ENCODE measurements at places on chromosomes 6 and 20.

DNA sequence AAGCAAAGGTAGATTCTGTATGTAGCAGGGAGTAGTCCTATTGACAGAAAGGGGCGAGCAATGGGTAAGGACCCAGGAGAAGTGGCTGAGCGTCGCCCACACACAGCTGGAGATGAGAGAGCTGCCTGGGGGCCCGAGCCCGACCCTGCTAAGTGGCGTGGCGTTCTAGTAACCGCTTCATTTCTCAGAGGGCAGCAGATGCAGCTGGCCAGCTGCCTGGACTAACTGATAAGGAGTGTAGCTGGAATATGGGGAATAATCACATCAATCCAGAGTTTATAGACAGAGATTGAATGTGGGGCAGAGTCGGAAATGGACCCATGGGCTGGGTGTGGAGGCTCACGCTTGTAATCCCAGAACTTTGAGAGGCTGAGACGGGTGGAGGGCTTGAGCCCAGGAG is 64.4 kb downstream of the EZR start:
- no peak for DNase-seq

DNA sequence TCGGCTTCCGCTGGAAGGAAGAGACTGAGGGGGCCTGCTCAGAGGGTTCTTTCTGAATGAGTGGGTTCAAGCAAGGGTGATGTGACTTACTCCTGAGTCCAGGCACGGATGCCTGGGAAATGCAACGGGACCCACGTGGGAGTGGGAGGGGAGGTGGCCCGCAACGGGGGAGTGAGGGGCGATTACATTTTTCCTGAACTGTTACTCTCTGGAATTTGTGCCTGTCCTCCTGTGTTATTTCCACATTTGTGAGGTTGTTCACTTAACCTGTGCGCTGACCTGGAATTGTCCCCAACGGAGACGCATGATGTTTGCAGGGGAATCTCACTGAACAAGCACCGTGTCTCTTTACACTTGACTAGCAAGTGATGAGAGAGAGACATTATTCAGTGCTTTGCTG is 209.4 kb downstream of the CDH4 start:
- no peak for DNase-seq

GRCh38 chr20:2756056-2756611 is 44.3 kb downstream of the CPXM1 start:
- no peak for DNase-seq

- DNase-seq = no peak
Observed at GRCh38 chr20:33896509-33896908, 85.4 kb downstream of the CHMP4B start.

- no peak for DNase-seq
Observed at GRCh38 chr6:75855052-75855451, 106.0 kb downstream of the MYO6 start.

DNA sequence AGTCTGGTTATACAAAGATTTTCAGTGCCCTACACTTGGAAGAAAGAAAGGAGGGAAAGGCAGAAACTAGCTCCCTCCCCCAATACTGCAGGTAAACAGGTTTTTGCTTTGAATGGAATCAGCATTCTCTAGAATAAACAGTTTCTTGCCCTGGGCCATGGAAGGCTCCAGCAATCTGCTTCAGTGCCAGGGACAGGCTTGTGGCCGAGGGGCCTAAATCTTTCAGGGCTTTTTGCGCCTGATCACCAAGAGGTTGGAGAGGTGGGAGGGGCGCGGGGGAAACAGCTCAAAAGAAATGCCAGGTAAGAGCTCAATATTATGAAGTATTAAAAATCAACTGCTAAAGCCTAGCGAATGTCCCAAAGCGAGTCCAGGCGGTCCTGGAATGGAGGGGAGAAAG is 23.8 kb downstream of the TFAP2B start:
- no peak for DNase-seq

DNA sequence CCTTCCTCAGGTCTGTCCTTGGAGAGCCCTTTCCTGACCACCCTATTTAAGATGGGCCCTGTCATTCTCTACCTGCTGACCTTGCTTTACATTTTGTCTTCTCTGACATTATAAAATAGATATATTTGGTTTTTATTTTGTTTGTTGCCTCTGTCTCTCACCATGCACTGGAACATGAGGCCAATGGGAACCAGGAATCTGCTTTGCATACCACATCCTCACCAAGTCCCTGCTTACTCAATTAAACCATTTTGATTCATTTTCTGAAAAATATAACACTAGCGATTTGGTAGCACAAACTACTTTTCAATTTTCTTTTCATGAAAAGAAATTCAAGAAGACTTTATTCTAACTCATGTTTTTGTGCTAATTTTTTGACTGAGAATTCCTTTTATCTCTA is 32.8 kb upstream of the POPDC3 start:
- no peak for DNase-seq

DNA sequence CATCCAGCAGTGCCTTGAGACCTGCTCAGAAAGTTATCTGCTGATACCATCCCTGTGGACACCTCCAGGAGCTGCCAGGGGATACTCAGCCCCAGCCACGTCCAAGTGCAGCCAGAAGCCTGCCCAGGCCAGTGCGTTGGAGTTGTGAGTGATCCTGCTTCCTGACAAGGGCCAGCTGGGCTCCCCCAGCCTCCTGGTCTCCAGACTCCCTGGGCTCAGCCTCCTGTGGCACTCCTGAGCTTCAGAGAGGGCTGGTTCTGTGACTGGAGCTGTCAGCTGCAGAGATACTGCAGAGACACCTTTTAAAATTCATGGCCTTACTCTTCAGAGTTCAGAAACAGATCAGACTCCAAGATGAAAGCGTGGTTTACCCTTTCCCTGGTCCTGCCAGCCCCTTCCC is 515.9 kb downstream of the CD83 start:
- DNase-seq = no peak

GRCh38 chr6:11460837-11461661 is 76.5 kb upstream of the TMEM170B start:
- no peak for DNase-seq

DNA sequence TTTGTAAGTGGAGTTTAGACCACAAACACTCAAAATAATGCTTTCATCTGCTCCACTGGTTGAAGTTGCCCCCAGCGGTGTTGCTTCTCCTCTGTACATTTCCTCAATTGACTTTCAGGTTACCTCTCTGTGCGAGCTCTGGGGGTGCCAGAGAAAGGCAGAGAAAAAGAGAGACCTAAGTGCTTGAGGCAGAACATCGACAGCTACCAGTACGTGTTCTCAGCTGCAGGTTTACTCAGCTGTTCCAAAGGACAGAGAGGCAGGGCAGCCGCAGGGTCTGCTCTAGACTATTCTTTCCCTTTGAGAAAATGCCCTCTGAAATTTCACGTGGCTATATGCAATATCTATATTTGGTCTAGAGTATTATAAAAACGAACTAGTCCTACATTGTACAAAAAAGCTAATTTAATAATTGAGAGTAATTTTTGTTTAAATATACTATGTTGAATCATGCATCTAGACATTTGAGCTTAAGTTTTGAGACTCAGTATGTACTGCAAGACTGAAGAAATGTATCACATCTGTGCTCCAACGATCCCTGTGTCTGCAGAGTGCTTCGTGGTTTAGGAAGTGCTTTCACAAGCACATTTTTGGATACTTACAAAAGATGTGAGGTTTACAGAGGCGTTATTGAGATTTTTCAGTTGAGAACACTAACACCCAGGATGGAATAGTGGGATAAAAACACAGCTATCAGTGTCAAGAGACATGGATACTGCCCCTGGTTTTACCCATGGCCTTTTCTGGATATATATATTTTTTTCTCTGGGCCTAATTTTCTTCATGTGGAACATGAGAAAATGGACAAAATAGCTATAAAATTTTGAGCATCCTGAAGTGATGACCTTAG is 453.6 kb upstream of the FLRT3 start:
- no peak for DNase-seq

DNA sequence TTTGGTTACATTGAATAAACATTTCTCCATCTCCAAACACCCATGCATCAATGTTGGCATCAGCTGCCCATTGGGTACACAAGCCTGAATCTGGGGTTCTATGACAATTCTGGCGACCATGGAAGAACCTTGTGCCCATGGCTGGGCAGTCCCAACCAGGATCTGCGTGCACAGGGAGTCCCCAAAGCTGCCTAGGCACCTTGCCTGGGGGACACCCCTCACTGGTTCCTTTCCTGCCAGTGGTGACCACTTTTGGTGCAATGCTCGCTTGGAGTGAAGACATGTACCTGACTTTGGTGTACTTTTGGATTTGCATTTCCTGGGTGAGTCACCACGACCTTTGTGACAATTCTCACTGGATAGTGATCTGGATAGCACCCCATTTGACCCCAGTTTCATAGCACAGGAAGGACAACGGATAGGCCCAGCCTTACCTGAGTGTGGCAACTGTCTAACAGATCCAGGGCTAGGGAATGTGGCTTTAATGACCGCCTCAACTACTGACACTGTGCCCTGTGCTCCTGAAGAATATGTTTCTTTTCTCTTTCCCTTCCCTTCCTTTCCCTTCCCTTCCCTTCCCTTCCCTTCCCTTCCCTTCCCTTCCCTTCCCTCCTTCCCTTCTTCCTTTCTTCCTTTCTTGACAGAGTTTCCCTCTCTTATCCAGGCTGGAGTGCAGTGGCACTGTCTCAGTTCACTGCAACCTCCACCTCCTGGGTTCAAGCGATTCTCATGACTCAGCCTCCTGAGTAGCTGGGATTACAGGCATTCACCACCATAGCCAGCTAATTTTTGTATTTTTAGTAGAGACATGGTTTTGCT is 7.1 kb downstream of the SPINT3 start:
- no peak for DNase-seq

DNA sequence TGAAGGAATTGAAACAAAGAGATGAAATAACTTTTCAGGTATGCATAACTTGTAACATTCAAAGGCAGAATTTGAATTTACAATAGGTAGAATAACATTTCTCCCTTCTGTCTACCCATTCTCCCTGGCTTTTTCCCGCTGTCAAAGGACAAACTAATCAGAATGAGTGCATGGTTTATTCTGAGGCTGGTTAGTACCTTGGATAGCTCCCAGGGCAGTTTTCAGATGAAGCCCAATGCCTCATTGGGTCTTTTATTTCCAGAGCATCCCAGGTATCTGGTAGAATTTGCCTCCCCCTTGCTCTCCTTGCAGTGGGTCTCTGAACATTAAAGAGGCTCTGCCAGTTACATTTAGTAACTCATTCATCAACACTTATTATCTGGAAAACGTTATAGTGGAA is 665.5 kb downstream of the BCKDHB start:
- DNase-seq = no peak

DNA sequence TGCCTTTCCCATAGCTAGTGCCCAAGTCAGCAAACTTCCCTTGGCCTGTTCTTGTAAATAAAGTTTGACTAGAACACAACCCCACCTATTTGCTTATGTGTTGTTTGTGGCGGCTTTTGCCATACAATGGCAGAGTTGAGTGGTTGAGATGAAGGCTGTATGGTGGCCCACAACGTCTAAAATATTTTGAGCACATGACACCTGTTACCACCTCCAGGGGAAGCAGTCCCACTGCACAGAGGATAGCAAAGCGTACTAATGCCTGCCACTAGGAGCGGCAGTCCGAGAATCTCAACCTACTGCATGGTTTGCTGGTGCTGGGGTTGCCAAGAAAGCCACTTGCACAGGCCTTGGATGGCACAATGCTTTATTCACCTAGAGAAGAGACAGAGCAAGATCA is 58.6 kb downstream of the TGM2 start:
- no peak for DNase-seq

DNA sequence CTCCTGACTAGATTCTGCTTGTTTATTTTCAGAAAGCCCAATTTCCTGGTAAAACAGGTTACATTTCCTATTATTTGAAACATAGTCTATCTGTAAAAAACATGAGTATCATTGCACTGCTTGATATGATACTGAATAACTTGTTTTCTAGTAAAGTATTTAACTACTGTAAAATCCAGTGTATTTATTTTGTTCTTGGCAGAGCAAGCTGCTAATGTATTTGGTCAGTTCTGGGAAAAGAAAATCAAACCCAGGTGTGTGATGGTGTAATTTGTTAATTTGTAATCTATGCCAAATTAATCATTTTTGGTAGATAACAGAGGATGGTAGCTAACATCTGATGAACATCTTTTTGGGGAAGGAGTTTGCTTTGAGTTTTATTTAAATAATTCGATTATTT is 50.8 kb downstream of the FKBP5 start:
- DNase-seq = no peak

DNA sequence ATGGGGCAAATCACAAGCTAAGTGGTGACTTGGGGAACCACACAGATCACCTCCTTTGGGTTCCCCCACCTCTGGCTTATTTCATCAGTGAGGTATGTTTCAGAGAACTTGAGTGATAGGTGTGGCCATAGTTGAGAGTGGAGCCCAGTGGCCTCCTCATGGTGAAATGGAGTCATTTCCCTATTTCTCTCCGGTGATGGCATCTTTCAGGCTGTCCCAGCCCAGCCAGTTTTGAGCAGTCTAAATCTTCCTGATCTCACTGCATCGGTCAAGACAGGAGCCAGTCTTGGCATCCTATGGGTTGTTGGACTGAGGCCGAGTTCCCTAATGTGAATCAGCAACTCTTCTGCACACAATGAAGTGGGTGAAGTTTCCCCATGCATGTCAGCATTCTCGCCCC is 132.4 kb downstream of the EYA2 start:
- no peak for DNase-seq

GRCh38 chr6:152458648-152459644 is 178.2 kb downstream of the SYNE1 start:
- DNase-seq = no peak

- DNase-seq = peak; percentile 65
Observed at GRCh38 chr20:32902456-32903420, 44.0 kb downstream of the EFCAB8 start.

- no peak for DNase-seq
Observed at GRCh38 chr6:139230391-139230840, 61.4 kb downstream of the TXLNB start.

DNA sequence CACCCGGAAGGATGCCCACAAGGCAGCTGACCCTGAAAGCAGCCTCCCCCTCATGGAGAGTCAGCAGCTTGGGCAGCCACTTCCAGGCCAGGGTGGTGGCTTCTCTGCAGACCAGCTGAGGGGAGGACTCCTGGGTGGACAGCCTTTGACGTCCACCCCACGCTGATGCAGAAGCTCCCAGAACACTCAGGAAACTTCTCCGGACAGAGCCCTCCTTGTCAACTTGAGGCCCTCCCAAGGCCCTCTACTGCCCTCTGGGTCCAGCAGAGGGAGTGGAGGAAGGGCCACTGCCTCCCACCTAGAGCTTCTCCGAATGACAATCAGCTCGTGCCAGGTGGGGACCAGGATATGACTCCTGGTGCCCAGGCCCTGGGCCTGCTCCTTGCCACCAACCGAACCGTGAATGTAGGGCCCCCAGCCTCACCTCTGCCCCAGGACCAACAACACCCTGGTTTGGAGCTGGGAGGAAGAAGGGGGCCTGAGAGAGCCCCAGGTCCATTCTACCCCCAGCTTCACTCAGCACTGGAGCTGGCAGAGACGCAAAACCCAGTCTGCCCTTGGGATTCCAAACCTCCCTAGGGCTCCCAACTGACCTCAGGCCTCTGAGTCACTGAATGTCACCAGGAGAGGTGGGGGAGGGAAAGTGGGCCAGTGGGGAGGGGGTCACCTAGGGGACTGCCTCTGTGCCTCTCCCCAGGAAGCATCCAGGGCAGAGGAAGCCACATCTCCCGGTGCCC is 10.9 kb upstream of the SLC22A7 start:
- DNase-seq = no peak

DNA sequence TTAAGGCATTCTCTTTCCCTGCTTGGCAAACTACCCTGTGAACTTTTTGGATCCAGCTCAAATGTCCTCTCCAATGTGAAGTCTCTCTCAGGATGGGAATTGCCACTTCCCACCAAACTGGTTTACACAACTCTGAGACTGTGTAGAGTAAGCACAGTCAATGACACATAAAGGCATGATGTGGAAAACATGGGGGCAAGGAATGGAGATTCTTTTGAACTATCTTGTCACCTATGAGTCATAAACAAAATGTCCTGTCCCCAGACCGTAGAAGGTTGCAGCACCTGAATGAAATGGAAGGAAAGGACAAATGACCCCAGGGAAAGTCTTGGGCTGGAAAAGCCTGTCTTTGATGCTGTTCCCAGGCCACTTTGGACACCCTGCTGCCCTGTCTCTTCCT is 11.0 kb upstream of the KIF13A start:
- no peak for DNase-seq

All from stimulated activated CD4-positive, alpha-beta T cell treated with anti-CD3 and anti-CD28 coated beads, Interleukin-4, amount 100 ng/mL, for 4 hours (primary cell).